ENCODE measurements at places on chromosomes 3 and 15. TPM values are rescaled to one million over a fixed set of nuclear protein-coding genes. Genes with fewer than 3 reads are reported as not detected.

BTLA gene
- total RNA-seq, result not detected

NTRK3 gene
- total RNA-seq, result not detected

ACSBG1 gene
- 0.07 TPM for total RNA-seq

C3orf49 gene
- total RNA-seq, result not detected

CCR2 gene
- total RNA-seq, result not detected

ATP13A4 gene
- 0.07 TPM for total RNA-seq

TMEM158 gene
- 3.3 TPM for total RNA-seq

PRR20G gene
- total RNA-seq, result not detected

CISH gene
- 0.20 TPM for total RNA-seq

GNAT1 gene
- not detected for total RNA-seq

OXTR gene
- under 0.01 TPM for total RNA-seq

GOLGA8G gene
- not detected for total RNA-seq

RHOV gene
- total RNA-seq, result 0.05 TPM

ACKR2 gene
- total RNA-seq, result 0.67 TPM

LINGO1 gene
- under 0.01 TPM for total RNA-seq

SNURF gene
- total RNA-seq, result 8.0 TPM

WDR93 gene
- total RNA-seq, result not detected

ZMAT3 gene
- 15.9 TPM for total RNA-seq

ABHD2 gene
- 31.6 TPM for total RNA-seq

DLG1 gene
- total RNA-seq, result 49.0 TPM

ARPP19 gene
- total RNA-seq, result 125 TPM

SI gene
- not detected for total RNA-seq

SUCNR1 gene
- not detected for total RNA-seq

ADGRG7 gene
- not detected for total RNA-seq

ISLR gene
- total RNA-seq, result not detected

GATA2 gene
- 52.0 TPM for total RNA-seq

CDC25A gene
- total RNA-seq, result 22.5 TPM

HMCES gene
- 26.8 TPM for total RNA-seq

SLC22A14 gene
- not detected for total RNA-seq

MAGI1 gene
- total RNA-seq, result 10.2 TPM

SATB1 gene
- 1.6 TPM for total RNA-seq

CCDC80 gene
- 6.0 TPM for total RNA-seq

ASB14 gene
- total RNA-seq, result not detected

NAA80 gene
- total RNA-seq, result 11.6 TPM

RBP2 gene
- not detected for total RNA-seq

TF gene
- not detected for total RNA-seq

DGKG gene
- 2.9 TPM for total RNA-seq

PLA2G4E gene
- total RNA-seq, result not detected

TM4SF18 gene
- total RNA-seq, result 346 TPM

CEP19 gene
- total RNA-seq, result 0.98 TPM

POPDC2 gene
- total RNA-seq, result 0.10 TPM

ZIC4 gene
- total RNA-seq, result not detected

TBL1XR1 gene
- total RNA-seq, result 54.8 TPM

NRG4 gene
- not detected for total RNA-seq

POLR2M gene
- 69.9 TPM for total RNA-seq

CLRN1 gene
- not detected for total RNA-seq

TTC21A gene
- total RNA-seq, result 2.2 TPM

MUC4 gene
- total RNA-seq, result not detected

SPSB4 gene
- total RNA-seq, result not detected

THRB gene
- 0.39 TPM for total RNA-seq

AHSG gene
- total RNA-seq, result not detected

AP3B2 gene
- total RNA-seq, result not detected

GABRB3 gene
- not detected for total RNA-seq

ADCY5 gene
- not detected for total RNA-seq
